ENCODE measurements at places on chromosomes 12 and 14.

DNA sequence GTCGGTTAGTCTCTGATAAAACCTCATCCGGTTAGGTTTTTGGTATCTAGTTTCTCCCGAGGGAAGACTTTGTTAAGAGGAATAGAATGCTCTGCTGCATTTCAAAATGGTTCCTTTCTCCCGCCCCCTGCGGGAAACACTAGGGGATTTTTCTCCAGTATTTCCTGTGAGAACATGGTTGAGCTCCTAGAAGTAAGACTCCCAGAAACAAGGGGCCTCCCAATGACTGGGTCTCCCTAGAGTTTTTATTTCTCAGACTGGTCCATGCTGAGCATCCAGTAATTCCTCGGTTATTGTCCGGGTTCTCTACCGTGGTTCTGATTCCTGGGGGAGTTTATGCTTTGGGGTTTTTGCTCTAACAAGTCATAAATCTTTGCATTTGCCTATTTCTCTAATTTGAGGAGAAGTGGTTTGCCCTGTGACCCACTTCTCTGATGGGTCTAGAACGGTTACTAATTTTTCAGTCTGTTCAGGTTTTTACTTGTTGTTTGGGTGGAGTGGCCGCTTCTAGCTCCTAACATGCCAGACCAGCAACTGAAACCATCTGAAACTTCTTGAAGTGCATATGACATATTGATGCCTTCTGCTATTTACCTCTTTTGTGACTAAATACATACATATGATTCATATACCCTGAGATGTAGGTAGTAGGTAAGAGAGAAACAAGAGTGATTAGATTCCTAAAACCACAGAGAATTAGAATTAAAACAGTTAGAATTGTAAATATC is 25.1 kb downstream of the TESPA1 start:
- DNase-seq = no peak

DNA sequence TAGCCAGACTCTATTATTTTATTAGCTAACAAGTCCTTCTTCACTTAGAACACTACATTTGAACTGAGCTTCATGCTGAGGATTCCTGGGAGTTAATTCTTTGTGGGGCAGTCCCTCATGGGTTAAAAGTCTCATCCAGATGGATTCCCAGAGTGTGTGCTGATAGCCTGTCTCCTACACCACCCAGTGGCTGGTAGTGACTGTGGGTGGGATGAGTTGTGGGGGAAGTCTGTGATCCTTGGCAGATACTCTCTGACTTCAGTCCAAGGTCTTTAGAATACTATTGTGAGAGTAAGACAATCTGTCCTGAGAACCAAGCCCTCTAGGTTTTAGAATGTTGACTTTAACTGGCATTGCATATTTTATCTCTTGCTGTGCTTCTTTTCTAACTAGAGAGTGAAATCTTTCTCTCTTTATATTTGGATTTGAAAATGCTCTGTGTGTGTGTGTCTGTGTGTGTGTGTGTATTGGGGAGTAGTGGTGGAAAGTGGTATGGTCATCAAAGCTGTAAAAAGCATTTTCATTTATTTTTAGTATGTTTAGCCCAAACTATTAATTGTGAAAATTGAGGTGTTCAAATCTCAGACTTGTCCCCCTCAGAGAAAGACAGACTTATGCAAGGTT is 37.3 kb downstream of the AKAP6 start:
- DNase-seq = no peak

- DNase-seq = no peak
These were observed 39.3 kb downstream of the RPS6KA5 start for GRCh38 chr14:91021115-91021514.

- no peak for DNase-seq
These were observed 15.5 kb downstream of the BTBD7 start for GRCh38 chr14:93317210-93317874.

DNA sequence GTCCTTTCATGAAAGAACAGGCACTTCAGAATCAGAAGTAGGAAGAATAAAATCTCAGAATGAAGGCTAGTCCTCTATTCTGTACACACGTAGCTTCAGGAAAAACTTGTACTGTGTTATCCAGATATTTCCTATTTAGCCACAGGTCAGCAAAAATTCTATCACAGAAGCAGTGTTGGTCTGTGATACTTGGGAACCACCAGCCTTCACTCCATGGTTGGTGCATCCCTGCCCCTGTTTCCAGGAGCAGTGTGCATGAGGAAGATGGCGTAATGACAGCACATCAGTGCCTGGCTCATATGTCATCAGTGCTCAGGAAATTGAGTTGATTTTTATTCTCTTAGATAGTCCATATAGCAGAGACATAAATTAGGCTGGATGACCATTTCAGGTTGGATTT is 87.7 kb downstream of the SAMD4A start:
- no peak for DNase-seq
